ENCODE measurements at places on chromosomes 13 and 19. TPM values are rescaled to one million over a fixed set of nuclear protein-coding genes. Genes with fewer than 3 reads are reported as not detected.
A peak's percentile ranks its signal among the peaks of the same experiment; 100 is the strongest.

The LILRB5 gene
- not detected for polyA plus RNA-seq

The EEF1AKMT1 gene
- 18.0 TPM for polyA plus RNA-seq

The ZNF813 gene
- polyA plus RNA-seq: 1.8 TPM

The NMRK2 gene
- polyA plus RNA-seq: not detected

The CRLF1 gene
- 2.8 TPM for polyA plus RNA-seq

- H3K27me3 ChIP-seq: peaks cover 13% of the 10 kb centered on the region
- H3K4me1 ChIP-seq: no peaks in the 10 kb centered on the region
These were observed 3.0 kb upstream of the TNNT1 start for GRCh38 chr19:55152017-55152416.

- H3K36me3 ChIP-seq: no peaks in the 10 kb centered on the region
- H3K27ac ChIP-seq: no peak overlapping the region
- H3K27me3 ChIP-seq: no peaks in the 10 kb centered on the region
- no peak overlapping the region for H3K4me3 ChIP-seq
These were observed 252.7 kb downstream of the KCNRG start for GRCh38 chr13:50267917-50268316.

DNA sequence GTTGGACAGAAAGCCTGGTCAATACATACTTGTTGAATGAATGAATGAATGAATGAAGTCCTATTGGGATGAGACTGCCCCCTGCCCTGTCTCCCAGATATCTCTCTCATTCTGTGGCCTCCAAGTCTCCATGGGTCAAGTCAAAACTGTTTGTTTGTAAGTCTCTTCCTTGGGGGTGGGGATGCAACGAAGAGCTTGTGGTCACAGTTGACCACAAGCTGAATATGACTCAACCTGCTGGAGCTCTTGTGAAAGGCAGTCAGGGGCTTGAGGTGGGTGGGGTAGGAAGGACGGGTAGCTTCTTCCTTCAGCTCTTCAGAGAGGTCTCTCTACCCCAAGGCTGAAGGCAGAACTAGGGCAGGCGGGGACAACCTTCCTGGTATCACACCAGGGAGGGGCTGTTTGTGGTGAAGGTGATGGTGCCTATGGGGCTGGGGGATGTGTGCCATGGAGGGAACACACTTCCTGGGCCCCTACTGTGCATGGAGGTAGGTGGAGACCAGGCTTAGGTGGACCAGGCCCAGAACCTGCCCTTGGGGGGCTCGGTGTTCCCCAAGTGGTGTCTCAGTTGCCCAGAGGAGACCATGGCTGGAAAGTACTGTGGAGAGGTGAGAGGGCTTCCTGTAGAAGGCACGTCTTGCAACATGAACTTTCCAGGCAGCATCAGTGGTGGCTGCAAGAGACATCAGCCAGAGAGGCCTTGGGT is 8.0 kb downstream of the MYO1F start:
- H3K36me3 ChIP-seq: no peaks in the 10 kb centered on the region
- H3K27me3 ChIP-seq: no peaks in the 10 kb centered on the region
- DNase-seq: peak; percentile 96
- H3K4me1 ChIP-seq: peaks cover 8% of the 10 kb centered on the region

GRCh38 chr13:97376981-97377380 is 57.0 kb upstream of the RAP2A start:
- H3K27ac ChIP-seq: no peak overlapping the region
- no peak overlapping the region for H3K4me3 ChIP-seq
- no peaks in the 10 kb centered on the region for H3K27me3 ChIP-seq
- H3K4me1 ChIP-seq: no peaks in the 10 kb centered on the region
- peaks cover 9% of the 10 kb centered on the region for H3K36me3 ChIP-seq
- no peak for DNase-seq

Measured in fibroblast of lung (primary cell).